Heart right ventricle (tissue), 16 donors: ENCODE measurements at places on chromosomes 3 and 15. TPM values are rescaled to one million over a fixed set of nuclear protein-coding genes. Genes with fewer than 3 reads are reported as not detected.

DNA sequence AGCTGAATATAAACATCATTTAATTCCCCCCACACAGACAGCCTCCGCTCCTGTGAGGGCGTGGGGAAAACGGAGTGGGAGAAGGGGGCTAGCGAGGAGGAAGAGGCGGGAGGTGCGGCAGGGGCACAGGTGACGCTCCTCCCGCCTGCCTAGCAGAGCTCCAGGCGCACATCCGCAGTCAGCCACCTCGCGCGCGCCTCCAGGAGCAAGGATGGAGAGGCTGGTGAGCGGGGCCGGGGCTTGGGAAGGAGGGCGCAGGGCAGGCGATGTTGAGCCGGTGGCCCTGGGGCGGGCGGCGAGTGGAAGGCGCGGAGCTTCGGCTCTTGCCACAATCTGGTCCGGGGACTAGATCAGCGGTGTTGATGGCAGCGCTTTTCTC, at the start of gene CD200:
TSS of gene CD200 (plus strand) at position 155 of the 379 bp plus-strand sequence. CDS start at position 212, 57 bp downstream.
- DNase-seq, result peak; percentile 29

GRCh38 chr15:42723068-42723467, 13.9 kb downstream of the CDAN1 start:
- no peak for DNase-seq

DNA sequence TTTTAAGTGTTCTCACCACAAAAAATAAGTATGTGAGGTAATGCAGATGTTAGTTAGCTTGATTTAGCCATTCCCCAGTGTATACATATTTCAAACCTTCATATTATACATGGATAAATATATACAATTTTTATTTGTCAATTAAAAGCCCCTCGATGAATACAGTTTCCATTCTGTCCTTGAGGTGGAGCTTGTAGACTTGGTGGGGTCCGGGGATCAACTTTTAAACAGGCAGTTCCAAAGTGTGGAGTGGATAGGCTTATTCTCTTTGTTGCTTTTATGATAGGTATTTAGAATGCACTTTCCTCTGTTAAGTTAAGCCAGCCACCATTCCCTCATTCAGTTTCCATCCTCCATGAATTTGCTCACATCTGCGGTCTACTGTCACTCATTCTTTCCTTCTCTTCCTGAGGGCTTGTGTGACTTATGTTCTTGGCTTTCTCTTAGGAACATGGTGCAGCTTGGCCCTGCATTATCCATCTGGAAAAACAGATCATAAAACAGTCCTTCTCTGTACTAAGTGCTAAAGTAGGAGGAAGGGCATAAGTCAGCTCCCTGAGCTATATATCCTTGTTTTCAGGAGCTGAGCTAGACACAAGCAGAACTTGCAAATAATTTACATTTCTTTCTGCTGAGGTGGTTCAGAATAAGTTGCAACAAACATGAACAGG, 149.1 kb downstream of the NFKBIZ start:
- no peak for DNase-seq

DNA sequence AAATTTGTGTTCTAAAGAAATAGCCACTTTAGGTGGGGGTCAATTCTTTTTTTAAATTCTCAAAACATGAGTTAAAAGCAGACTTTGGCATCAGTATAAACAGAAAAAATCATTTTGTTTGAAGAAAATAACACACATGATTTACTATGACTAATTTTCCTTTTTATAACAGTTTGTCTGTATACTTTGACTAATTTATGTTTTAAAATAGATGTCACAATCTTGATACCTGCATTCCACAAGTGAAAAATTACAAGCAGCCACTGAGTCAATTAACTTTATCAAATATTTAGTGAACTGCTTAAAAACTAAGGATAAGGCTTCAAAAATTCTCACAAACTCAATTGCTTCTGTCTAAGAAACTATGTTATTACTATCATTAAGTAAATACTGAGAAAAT, 235.0 kb downstream of the TBC1D5 start:
- no peak for DNase-seq

The CFAP91 gene
- 0.25 TPM for polyA plus RNA-seq

The HTR3E gene
- polyA plus RNA-seq, result not detected

The GP5 gene
- 0.01 TPM for polyA plus RNA-seq

The SYNPR gene
- not detected for polyA plus RNA-seq
